Calu3 (cell line): ENCODE measurements at places on chromosomes 7 and 10. TPM values are rescaled to one million over a fixed set of nuclear protein-coding genes. Genes with fewer than 3 reads are reported as not detected.

DNA sequence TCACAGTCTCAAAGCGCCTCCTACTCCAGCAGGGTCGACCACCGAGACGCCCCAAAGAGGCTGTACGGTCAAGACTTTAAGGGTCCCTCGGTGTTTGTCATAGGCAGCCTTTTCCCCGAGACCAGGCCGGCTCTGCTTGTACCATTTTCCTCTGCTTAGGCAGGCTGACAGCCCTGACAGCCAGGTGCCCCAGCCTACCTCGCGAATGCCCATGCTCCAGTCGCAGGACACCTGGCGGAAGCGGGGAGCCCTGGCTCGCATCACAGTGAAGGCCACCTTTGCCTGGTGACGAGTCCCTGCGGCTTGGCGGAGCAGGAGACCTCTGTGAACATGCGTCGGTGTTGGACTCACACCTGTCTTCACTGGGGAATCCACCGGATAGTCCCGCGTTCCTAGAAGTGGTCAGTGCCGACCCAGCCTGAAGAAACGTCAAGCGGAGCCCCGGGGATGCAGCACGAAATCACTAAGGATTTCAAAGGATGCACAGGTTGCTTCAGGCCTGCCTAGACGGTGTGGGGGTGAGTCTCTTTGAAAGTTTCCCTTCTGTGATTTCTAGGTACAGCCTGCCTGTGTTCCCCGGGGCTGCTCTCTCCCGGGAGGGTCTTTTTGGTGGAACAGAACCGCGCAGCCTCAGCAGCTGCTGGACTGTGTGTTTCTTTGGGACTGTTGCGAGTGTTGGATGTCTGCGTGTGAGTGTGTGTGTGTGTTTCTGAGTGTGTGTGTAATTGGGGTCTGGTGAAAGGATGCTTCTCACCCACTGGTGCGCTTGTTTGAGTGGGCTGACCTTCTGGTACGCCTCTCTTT, 30.5 kb upstream of the ZNF273 start:
- DNase-seq: no peak

- DNase-seq: no peak
Observed at GRCh38 chr10:78952686-78953085, 116.1 kb upstream of the ZMIZ1 start.

DNA sequence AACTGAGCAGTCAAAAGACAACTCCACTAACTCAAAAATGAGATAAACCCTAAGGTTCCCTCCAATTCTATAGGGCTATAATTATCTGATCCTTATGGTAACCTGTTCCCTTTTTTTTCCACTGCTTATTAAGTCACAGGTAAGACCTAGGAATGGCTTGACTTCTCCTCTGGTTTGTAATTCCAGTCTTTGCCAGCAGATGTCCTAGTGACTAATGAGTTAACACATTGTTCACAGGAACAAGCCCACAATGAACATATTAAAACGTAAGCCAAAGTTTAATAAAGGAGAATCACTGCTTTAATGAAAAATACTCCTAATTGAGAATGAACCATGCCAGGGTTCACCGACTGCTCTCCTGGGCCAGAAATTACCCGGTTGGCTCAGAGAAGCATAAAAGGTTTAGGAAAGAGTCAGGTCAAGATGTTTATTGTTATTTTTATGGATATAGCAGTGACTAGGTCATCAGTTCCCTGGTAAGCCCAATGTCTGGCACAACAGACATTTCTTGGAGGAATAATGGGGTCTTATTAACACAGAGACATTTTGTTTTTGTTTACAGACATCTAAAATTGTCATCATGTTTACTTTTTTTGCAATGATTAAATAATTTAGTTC, 120.1 kb downstream of the ELAPOR2 start:
- peak; percentile 55 for DNase-seq

GRCh38 chr10:103451831-103452505, at the start of gene CALHM2:
Gene CALHM2 (minus strand): TSS chr10:103452370. CDS start chr10:103449941, 2,429 bp downstream.
- DNase-seq: peak; percentile 47

GRCh38 chr10:82653244-82654155, 778.5 kb downstream of the NRG3 start:
- DNase-seq: no peak

GRCh38 chr10:62772186-62772974, 32.1 kb upstream of the ADO start:
- no peak for DNase-seq

GRCh38 chr7:134504660-134505164, 22.7 kb upstream of the AKR1B10 start:
- no peak for DNase-seq

DNA sequence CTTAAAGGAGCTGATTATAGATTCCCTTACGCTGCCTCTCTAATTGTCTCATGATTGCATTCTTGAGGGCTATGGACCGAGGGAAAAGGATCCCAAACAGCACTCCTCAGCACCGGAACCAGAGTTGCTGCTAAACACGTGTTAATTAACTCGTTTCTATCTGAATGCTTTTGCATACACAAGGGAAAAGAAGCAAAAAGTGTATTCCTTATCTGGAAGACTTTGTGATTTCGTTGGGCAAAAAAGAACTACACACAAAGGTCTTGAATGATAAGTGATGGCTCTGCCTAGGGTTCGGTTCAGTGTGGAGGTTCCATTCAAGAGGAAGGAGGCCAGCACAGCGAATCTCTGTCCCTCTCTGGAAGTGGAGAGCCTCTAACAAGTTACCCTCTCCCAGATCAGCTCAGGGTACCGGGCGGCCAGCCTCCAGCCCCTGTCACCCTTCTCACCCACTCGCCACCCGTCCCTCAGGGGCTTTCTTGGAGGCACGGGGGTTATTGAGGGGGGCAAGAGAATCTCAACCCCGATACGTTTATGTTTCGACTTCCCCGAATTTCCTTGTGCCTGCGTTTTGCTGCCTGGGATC, 515 bp upstream of the SLC4A2 start:
- DNase-seq: no peak

DNA sequence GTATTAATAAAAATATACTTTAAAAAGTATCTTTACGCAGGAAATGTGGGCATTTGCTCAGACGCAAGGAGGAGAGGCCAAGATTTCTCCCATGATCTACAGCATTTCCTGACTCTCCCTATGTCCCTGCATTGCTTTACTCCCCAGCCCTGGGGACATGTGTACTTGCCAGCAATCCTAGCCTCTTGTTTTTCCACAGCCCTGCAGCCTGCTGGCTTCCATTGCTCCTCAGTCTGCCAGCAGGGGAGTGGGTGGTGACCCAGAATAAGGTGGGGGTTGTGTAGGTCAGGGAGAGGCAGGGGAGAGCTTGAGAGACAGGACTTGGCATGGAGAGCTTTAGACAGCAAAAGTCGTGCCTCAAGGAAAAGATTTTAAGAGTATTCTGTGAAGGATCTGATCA, 307.7 kb downstream of the CDK14 start:
- no peak for DNase-seq

DNA sequence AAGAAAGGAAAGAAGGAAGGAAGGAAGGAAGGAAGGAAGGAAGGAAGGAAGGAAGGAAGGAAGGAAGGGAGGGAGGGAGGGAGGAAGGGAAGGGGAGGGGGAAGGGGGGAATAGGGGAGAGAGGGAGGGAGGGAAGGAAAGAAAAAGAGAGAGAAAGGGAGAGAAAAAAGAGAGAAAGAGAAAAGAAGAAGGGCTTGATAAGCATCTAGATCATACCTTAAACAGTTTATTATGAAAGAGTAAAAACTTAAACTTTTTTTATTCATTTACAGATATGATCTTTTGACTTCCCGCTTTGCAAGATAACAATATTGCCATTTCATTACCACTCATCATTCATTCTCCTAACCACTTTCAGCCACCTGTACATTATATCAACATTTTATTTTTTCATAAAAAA, 53.6 kb upstream of the TMEM106B start:
- DNase-seq: no peak

DNA sequence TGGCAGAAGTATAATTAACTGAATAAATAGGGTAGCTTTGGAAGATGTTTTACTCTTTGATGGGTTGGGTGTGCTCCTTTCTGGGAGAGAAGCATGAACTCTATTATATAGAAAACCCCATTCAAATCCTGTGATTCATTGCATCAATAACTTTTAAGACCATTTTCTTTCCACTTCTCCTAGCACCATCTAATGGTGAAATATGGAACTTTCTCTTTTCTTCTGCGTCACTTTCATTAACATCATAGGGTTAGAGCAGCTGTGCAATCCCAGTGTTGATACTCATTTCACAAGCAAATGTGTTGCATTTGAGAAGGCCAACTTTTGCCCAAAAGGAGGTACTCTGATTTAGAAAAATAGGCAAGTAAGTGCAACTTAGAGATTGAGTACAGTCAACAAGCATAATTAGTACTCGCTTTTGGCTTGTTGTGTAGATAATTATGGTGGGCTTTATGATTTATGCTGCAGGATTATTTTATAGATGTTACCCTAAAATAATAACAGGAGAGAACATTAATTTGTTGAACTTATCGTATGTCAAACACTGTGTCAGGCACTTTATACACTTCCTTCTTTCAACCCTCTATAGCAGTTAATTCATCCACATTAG, 92.9 kb downstream of the CPED1 start:
- DNase-seq: no peak

- DNase-seq: no peak
Observed at GRCh38 chr10:68327889-68328786, 3.7 kb upstream of the HNRNPH3 start.

- DNase-seq: peak; percentile 38
Observed at GRCh38 chr7:16646472-16647072, 591 bp downstream of the BZW2 start.

- DNase-seq: no peak
Observed at GRCh38 chr7:17347401-17347800, 48.9 kb downstream of the AHR start.

- no peak for DNase-seq
Observed at GRCh38 chr10:71266147-71266917, 52.7 kb upstream of the SLC29A3 start.

- no peak for DNase-seq
Observed at GRCh38 chr10:6525599-6526165, 54.4 kb downstream of the PRKCQ start.

GRCh38 chr7:141738592-141739013, 445 bp downstream of the SSBP1 start:
- DNase-seq: no peak

The CNNM1 gene
- 5.8 and 6.3 TPM in 2 replicates for total RNA-seq

The CAMK1D gene
- 2.6 and 2.7 TPM in 2 replicates for total RNA-seq

The OR9A2 gene
- total RNA-seq: not detected in 2 replicates

The NMT2 gene
- total RNA-seq: 7.5 and 8.6 TPM in 2 replicates

The TAS2R3 gene
- total RNA-seq: 2.8 and 3.8 TPM in 2 replicates

The DENND11 gene
- 24.5 and 26.5 TPM in 2 replicates for total RNA-seq

The CCDC146 gene
- 4.8 and 8.8 TPM in 2 replicates for total RNA-seq

The ADCY1 gene
- 7.6 and 8.8 TPM in 2 replicates for total RNA-seq

The CPA4 gene
- total RNA-seq: not detected in 2 replicates

The KLLN gene
- 0.52 and 0.81 TPM in 2 replicates for total RNA-seq

The CADPS2 gene
- total RNA-seq: 14.1 and 16.4 TPM in 2 replicates

The UFSP1 gene
- total RNA-seq: 3.3 and 4.2 TPM in 2 replicates

The CFAP70 gene
- total RNA-seq: 1.2 and 1.9 TPM in 2 replicates

The LRRN3 gene
- total RNA-seq: not detected in 2 replicates

The WNT2 gene
- not detected in 2 replicates for total RNA-seq
